Hematopoietic multipotent progenitor cell treated with erythropoietin and hydrocortisone succinate and interleukin-3 and kit ligand, for 15 days (in vitro differentiated cells): ENCODE measurements at places on chromosomes 7 and 10.

DNA sequence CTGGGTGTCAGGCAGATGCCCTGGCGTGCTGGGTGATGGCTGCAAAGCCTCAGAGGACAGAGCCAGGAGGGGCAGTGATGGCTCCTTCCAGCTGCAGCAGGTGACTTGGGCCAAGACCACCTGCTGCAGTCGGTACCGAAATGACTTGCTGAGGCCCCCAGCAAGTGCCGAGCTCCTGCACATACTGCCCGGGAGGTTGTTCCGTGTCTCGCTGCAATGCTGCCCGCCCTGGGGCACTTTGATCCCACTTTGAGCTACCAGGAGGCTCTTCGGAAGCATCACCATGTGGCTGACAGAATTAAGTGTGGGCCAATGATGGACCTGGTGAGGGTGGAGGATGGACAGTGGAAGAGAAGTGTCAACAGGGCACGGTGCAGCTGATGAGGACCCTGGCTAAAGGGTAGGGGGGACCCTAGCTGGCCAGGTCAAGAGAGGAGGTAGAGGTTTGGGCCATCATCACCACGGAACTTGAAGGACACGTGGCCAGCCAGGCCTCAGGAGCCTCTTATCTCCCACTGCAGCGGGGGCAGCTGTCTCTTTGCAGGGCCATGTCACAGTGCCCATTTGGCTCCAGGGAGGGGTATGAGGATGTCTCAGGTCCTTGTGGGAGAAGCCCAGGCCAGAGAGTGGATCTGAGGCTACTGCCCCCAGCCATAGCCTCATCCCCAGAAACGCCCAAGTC, 51.1 kb upstream of the NANOS1 start:
- no peak for DNase-seq

DNA sequence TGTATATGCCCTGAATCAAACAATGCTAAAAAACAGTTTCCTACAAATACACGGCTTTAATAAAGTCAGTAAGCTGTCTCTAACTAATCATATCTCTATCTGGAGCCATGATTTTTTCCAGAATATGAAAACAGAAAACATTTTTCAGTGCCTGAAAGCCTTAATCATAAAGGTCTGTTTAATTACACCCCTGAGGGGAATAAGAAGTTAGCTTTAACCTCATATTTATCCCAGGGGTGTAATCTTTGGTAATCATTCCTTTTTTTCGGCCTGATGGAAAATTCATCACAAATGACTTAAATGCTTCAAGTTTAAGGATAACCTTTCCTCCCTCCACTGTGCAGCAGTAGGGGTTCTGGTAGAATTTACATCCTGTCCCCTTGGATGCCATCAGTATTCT, 124.2 kb downstream of the ATE1 start:
- no peak for DNase-seq

GRCh38 chr7:98314469-98314868, 33.0 kb downstream of the BRI3 start:
- DNase-seq, result no peak

GRCh38 chr10:110456523-110457091, 41.1 kb upstream of the DUSP5 start:
- no peak for DNase-seq

DNA sequence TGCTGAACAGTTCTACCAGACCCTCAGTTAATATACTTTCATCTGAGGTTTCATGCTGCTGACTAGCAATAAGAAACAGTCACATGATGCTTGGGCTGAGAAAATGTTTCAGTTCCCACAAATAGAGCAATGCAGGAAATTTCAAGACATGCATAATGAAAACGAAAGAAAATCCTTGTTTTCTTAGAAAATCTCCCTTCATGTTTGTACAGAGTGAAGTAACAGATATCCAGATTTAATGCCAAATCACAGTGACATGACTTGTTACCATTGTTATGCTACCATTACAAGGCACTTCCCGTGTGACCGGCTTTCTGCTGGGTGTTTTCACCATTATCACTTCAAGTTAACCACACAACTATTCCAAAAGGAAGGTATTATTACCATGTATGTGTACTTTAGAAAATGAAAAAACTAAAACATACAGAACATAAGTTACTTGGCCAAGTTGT, 121.7 kb downstream of the DOCK4 start:
- no peak for DNase-seq
